ENCODE measurements at places on chromosomes 2 and 18.

- DNase-seq, result no peak
Measured at GRCh38 chr2:104755026-104755878, 98.7 kb upstream of the POU3F3 start.

DNA sequence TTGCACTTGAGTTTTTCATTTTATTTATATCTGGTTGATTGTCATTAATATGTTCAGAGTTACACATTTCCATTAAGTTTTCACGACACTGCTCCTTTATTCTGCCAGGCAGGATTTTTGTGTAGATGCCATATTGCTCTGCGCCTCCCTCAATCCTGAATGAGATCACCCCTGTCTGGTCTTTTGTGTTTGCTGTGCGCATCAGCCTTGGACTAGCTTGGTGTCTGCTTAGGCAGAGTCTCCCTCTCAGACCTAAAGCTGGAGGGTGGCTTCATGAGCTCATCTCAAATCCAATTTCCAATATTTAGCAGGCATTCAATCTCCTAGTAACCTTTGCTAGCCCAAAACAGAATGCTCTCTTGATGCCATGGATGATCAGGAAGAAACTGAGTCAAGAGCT lies 137.4 kb downstream of the SMAD7 start:
- DNase-seq, result peak; percentile 4

DNA sequence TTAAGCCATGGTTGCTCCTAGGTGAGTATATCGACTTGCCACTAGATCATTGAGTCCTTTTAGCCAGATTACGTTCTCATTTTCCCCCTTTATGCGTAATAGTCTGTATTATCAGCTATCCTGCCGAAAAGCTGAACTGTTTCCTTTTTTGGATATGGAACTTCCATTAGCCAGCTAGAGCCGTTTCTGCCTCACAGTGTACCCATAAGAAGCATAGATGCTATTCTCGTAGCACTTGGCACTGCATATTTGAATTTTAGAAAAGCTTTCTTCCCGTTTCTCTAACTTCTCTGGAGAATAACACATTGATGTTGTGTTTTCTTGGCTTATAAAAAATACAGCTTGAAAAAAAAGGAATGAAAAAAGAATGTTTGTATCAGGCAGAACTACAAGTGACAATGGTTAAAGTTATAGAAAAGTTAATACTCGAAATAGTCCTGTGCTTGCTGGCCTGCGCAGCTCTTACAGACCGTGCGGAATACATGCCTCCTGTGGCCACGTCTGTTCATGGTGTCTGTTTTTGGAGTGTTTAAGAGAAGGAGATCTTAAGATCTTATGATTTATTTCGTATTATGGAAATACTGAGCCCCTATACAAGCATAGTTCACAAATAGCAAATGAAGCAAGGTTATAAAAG lies 710 bp downstream of the DUSP19 start:
- no peak for DNase-seq

DNA sequence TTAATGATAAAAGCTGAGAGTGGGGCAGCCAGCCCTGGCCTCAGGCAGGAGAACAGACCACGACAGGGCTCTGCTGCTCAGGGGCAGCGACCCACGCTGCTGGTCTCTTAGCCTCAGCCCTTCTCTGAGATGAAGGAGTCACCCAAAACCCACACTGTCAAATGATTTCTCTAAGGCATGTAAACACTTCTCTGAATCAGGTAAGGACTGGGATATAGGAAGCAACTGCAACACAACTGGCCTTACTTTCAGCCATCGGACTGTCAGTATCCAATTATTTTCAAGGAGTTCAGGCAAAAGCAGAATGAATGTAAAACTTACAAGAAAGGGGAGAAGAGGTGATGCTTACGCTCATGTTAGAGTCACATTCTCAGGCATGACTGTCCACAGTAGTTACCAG lies 21.8 kb downstream of the ERFE start:
- DNase-seq, result no peak

DNA sequence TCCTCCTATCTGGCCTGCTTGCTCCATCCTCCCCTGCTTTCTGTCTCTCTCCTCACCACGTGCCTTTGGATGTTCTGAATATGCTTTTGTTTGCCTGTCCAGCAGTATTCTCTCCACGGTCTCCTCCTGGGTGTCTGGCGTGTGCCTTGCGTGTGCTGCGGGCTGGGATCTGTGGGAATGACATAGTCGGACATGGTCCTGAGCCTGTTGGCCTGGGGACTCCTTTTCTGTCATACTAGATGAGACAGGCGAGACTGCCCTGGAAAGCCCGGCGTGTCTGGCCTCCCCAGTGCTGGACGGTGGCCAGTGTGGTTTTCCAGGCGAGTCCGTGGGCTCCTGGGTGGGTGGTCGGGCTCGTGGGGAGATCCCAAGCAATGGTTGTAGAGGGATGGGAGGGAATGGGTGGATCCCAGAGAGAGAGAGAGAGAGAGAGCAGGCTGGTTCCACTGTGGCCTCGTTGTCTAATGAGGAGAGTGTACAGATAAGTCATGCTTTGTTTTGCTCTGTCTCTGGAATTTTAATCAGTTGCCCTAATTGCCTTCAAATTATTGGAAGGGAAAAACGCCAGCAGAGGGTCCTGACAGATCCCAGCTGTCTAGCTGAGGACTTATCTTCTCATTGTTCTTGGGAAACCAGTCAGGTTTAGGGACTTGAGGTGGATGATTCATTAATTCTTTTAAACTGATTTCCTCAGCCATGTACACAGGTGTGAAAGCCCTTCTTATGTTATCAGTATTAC lies 58.3 kb downstream of the HPCAL1 start:
- no peak for DNase-seq

DNA sequence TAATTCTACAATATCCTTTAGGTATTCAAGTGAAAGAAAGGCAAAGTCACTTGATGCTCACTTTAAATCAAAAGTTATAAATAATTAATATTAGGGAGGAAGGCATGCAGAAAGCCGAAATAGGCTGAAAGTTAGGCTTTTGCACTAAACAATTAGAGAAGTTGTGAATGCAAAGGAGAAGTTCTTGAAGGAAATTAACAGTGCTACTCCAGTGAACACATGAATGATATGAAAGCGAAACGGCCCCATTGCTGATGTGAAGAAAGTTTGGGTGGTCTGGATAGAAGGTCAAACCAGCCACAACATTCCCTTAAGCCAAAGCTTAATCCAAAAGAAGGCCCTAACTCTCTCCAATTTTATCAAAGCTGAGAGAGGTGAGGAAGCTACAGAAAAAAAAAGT lies 103.1 kb upstream of the CXCR4 start:
- no peak for DNase-seq

- no peak for DNase-seq
Measured at GRCh38 chr18:22494771-22495170, 77.1 kb upstream of the CTAGE1 start.
